ENCODE measurements at places on chromosomes 16 and 17. TPM values are rescaled to one million over a fixed set of nuclear protein-coding genes. Genes with fewer than 3 reads are reported as not detected.

Gene BIRC5
- total RNA-seq: 0.69 TPM

DNA sequence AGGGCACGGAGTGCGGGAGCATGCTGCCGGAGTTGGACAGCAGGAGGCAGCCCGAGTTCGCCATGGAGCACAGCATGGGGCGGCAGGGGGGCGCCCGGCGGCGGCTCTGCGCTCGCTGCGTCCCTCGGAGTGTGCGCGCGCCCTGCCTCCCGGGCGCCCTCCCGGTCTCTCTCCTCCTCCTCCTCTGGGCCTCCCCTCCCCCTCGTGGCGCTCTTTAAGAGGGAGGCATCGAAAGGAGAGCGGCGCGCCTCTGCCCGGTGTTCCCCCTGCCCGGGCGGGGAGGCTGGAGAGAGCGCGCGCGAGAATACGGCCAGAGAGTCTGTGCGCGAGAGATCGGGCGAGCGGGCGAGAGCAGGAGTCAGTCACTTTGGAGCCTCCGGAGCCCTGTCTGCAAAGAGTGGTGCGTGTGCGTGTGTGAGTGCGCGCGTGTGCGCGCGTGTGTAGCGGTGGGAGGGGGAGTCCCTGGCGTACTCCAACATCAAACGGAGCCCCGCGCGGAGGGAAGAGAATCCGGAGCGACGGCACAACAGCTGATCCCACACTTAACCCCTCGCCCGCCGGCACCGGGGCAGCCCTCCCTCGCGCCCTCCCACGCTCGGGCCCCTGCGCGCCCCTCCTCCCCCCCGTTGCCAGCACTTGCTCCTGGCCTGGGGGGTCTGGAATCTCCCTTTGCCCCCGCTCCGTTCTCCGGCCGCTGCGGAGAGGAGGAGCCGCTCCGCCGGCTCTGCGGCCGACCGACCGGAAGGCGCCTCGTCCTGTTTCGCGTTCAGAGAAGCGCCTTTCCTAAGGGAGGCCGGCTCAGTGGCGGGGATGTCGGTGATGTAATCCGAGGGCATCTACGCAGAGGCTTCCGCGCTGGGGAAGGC lies 108.9 kb downstream of the ENGASE start:
- no peak for DNase-seq

DNA sequence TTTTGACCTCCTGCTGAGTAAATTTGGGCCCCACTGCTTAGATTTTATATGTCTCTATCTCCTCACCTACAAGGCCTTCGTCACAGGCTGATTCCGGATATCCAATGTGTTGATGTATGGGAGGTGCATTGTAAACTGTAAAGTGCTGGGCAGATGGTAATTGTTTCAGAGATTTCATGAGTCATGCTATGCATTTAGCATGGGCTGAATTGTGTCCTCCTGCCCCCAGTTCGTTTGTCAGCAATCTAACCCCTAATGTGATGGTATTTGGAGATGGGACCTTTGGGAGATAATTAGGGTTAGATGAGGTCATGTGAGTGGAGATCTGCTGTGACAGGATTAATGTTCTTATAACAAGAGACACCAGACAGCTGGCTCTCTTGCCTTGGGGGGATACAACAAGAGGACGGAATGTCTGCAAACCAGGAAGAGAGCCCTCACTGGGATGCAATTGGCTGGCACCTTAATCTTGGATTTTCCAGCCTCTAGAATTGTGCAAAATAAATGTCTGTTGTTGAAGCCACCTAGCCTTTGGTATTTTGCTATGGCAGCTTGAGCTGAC lies 101.8 kb upstream of the NLRP1 start:
- no peak for DNase-seq

DNA sequence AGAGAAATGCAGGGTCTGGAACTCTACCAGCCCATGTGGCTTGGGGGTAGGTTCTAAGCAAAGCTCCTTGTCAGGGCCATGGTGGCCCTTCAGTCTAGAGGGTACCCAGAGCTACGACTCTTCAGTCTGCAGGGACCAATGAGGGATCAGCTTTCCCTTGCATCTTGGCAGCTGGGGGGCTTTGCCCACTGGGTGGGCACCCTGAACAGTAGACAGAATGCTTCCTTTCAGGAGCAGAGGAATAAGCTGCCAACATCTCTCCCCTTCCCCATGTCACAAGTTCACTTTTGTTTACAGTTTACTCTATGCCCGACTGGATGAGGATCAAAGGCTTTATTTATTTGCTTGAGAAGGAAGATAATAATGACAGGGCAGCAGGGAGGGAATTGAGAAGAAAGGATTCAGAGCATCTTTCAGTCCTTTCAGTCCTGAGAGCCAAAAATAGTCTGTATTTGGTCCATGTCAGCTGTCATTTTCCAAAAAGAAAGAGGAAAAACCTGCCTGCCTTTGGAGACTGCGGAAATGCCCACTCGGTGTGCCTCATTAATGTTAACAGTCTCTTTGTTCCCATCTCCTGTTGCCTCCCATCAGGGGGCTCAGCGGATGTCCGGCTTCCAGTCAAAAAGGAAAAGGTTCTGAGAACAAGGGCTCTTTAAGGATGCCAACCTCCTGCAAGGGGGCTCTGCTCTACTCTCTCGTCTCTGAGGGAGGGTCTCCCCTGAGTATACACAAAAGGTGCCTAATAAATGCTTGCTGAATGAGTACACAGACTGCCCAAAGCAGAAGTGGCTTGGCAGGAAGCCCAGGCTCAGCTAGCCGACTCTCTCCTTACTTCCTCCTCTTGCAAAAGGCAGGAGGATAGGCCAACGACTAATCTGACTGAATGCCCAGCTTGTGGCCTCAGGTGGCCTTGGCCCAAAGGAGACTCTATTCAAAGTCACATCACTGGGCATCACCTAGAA lies 17.1 kb downstream of the TRAF4 start:
- DNase-seq: peak; percentile 77

GRCh38 chr17:5272322-5272721 lies 9.8 kb upstream of the RABEP1 start:
- no peak for DNase-seq

DNA sequence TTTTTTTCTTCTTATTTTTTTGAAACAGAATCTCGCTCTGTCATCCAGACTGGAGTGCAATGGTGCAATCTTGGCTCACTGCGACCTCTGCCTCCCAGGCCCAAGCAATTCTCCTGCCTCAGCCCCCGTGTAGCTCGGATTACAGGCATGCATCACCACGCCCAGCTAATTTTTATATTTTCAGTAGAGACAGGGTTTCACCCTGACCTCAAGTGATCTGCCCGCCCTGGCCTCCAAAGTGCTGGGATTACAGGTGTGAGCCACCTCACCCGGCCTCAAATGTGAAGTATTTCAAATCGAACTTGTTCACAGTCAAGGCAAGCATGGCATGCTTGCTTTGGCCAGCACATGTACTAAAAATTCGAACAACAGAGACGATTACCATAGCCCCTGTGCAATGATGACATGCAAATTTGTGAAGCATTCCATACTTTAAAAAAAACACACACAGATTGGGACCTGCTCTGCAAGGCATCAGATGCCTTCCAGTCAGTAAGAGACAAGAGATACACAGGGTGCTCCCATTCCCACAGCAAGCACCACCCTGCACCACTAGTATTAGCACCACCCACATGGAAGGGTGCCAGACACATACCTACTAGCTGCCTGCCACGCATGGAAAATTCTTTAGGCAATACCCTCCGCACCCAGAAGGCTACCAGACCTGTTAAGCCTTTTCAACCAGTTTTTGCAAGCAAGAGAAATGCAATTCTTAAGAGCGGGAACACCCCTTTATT lies 47.2 kb downstream of the ANKRD11 start:
- peak; percentile 48 for DNase-seq

GRCh38 chr17:27453471-27453870 lies 2.8 kb upstream of the KSR1 start:
- DNase-seq: no peak

Gene NOTUM
- total RNA-seq: 0.52 TPM

Gene CCL8
- 0.40 TPM for total RNA-seq

GRCh38 chr16:83137894-83138293 lies 511.1 kb downstream of the CDH13 start:
- DNase-seq: no peak

DNA sequence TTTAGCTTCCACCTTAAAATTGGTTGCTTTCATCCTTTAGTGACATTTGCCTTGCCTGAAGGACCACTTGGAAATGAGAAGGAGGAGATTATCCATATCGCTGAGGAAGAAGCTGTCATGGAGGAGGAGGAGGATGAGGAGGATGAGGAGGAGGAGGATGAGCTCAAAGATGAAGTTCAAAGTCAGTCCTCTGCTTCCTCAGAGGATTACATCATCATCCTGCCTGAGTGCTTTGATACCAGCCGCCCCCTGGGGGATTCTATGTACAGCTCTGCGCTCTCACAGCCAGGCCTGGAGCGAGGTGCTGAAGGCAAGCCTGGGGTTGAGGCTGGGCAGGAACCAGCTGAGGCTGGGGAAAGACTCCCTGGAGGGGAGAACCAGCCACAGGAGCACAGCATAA lies 11.5 kb upstream of the TMEM106A start:
- no peak for DNase-seq

Gene ZNF668
- 3.9 TPM for total RNA-seq

Gene CPNE2
- total RNA-seq: 11.2 TPM

DNA sequence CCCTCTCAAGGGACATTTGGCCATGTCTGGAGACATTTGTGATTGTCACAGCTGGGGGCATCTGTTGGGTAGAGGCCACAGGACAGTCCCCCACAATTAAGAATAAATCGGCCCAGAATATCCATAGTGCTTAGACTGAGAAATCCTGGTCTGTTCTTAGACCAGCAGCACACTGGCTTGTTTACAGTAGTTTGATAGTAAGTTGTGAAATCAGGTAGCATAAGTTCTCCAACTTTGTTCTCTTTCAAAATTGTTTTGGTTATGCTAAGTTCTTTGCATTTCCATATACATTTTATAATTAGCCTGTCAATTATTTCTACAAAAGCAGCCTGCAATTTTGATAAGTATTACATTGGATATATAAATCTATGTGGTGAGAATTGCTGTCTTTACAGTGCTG lies 6.8 kb downstream of the MGRN1 start:
- DNase-seq: no peak

DNA sequence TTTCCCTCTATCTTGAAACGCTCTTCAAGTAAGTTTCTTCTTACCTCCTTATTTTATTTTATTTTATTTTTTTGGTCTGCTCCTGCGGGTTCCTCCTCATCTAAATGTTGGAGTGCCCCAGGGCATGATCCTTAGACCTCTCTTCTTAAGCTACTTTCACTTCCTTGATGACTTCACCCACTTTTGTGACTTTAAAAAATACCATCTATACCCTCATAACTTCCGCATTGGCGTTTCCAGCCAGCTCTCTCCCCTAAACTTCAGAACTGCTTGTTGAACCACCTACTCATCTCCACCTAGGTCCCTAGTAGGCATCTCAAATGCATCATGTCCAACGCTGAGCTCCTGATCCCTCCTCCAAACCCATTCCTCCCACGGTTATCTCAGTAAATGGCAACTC lies 51.4 kb upstream of the NFAT5 start:
- no peak for DNase-seq

Gene PERCC1
- 0.27 TPM for total RNA-seq

GRCh38 chr17:1559047-1560043 lies 3.2 kb downstream of the PITPNA start:
- peak; percentile 10 for DNase-seq

Gene VWA3A
- total RNA-seq: 0.52 TPM

Gene GDPD3
- total RNA-seq: 2.0 TPM

GRCh38 chr16:77336637-77337036 lies 98.2 kb downstream of the ADAMTS18 start:
- no peak for DNase-seq

DNA sequence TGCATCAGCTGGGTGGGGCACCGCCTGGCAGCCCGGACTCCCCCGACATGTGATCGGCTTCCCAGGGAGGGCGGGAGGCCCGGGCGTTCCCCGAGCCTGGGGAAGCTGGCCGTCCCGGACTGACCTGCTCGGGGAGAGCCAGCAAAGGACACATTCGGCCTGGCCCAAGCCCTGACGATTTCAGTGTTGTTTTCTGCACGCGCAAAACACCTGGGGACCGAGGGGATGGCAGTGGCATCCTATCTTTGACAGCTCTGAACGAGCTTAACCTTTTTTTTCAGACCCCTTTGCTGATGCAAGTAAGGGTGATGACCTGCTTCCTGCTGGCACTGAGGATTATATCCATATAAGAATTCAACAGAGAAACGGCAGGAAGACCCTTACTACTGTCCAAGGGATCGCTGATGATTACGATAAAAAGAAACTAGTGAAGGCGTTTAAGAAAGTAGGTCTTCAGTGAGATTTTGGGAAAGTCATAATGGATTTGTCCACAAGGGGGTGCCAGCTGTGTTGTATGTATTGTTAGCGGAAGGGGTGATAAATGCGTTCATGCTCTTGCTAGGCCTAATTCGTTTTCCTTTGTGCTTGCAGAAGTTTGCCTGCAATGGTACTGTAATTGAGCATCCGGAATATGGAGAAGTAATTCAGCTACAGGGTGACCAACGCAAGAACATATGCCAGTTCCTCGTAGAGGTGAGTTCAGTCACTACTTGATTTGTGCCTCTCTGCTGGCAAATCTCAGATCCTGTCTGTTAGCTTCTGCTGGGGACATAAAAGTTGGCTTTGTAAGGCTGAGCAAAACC lies 1.0 kb downstream of the EIF1 start:
- DNase-seq: no peak

DNA sequence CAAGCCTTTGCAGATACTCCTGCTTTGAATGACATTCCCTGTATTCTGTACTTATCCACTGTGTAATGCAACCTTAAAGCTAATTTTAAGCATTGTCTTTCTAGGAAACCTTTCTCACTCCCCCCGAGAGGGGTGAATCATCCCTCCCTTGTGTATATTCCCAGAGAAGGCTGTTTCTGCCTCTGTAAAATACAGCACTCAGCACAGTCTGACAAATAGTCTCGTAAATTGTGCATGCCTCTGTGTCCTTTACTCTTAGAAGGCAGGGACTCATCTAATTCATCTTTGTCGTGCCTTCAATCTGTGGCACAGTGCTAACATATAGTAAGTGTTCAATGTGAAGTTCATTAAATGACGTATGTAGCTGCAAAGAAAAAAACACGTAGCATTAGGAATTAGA lies 200.7 kb downstream of the CA10 start:
- DNase-seq: no peak

DNA sequence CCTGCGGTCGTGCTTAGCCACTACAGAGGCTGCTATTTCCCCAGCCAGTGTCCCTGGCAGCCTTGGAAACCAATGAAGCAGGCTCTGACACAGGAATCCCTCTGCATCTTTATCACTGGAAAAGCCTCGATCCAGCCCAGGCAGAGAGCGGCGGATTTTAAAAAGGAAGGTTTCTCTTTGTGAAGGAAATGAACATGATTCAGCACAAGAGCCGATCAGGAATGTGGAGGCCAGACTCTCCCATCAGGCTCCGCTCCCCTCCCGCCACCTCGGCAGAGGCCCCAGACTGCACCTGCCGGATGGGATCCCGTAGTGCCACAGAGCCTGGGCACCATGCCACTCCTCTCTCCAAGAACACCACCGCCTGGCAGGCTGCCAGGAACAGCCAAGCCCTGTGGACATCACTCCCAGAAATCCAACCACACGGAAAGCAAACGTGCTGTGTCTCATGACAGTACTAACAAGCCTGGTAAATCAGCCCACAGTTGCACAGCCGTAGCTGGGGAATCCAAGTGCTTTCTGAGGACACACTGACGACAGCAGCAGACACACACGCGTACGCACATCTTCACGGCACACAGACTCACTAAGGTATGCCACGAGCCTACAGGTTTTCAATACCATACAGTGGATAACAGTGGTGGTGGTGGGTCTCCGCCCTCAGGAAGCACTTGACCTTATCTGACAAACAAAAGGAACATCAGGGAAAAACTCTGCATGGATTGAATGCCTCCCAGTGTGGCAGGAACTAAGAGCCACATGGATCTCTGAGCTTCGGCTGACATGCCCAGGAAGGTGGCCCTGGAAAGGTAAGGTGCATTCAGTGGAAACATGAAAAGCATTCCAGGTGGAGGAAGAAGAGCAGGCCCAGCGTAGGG lies 5.4 kb downstream of the LRRC75A start:
- peak; percentile 90 for DNase-seq

Measured in left ventricle myocardium superior (tissue), 1 donor.